ENCODE measurements at places on chromosomes 13 and 19. TPM values are rescaled to one million over a fixed set of nuclear protein-coding genes. Genes with fewer than 3 reads are reported as not detected.

Gene AXL
- 265 TPM for total RNA-seq

Gene CYP4F11
- not detected for total RNA-seq

Gene IQCN
- total RNA-seq, result 6.9 TPM

Gene KLF1
- total RNA-seq, result not detected

Gene ZNF492
- not detected for total RNA-seq

Gene SLITRK5
- 0.08 TPM for total RNA-seq

Gene PSG11
- total RNA-seq, result not detected

Gene ZC3H13
- total RNA-seq, result 44.3 TPM

Gene PRSS57
- total RNA-seq, result not detected

Gene KLF12
- total RNA-seq, result 31.1 TPM

Gene CEACAM3
- not detected for total RNA-seq

Gene ZNF146
- total RNA-seq, result 66.3 TPM

Gene ARL11
- total RNA-seq, result not detected

Gene PRODH2
- not detected for total RNA-seq

- DNase-seq, result no peak
Measured at GRCh38 chr13:60453490-60453889, 56.5 kb downstream of the TDRD3 start.

DNA sequence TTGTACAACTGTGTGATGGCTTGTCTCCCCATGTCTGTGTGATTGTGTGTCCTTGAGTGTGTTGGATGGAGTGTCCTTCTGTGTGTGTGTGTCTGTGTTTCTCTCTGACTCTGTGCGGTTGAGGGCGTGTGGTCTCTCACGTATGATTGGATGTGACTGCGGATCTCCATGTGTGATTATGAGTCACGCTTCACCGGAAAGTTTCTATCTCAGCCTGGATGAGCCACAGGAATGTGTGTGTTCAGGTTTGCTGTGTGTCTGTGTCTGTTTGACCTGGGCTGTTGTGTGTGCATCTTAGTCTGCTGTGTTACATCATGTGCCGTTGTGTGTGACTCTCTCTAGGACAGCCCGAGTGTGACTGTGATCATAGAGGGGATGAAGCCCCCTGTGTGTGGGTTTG, 15.5 kb upstream of the ZNF835 start:
- no peak for DNase-seq

- no peak for DNase-seq
Measured at GRCh38 chr19:18939163-18939562, 1.9 kb downstream of the HOMER3 start.

DNA sequence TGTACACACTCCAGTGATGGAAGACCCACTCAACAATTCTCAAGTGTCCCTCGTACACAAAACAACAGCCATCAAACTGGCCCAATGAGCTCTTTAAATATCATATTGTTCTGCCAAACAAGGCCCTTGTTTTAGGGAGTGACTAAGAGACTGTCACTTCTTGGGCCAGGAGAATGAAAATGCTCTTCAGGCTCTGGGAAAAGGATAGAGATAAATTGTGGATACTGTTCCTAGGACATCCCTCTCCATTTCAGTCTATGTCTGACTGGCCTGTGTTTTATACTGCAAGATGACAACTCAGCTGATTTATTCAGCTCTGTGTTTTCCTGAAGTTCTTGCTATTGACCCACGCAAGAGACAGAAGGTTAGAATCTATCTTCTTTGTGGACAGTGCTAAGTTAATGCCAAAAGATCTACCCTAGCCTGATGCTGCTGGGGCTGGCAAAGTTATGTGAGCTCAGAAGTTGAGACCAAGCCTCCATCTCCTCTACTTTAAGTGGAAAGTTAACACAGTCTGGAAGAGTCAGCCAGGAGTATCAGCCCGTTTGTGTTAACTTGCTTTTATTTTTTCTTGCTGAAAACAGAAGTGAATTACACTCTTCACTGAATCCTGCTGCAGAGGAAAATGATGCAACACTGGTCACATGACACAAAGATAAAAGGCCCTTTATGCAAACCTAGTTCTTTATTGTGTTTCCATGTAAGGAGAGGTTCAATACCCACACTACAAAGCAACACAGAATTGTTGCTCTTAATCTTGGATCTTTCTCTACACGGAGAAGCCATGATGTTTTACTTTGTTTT, 14.6 kb downstream of the FRY start:
- DNase-seq, result no peak

- DNase-seq, result no peak
Measured at GRCh38 chr13:22469452-22469851, 711.3 kb upstream of the SGCG start.

DNA sequence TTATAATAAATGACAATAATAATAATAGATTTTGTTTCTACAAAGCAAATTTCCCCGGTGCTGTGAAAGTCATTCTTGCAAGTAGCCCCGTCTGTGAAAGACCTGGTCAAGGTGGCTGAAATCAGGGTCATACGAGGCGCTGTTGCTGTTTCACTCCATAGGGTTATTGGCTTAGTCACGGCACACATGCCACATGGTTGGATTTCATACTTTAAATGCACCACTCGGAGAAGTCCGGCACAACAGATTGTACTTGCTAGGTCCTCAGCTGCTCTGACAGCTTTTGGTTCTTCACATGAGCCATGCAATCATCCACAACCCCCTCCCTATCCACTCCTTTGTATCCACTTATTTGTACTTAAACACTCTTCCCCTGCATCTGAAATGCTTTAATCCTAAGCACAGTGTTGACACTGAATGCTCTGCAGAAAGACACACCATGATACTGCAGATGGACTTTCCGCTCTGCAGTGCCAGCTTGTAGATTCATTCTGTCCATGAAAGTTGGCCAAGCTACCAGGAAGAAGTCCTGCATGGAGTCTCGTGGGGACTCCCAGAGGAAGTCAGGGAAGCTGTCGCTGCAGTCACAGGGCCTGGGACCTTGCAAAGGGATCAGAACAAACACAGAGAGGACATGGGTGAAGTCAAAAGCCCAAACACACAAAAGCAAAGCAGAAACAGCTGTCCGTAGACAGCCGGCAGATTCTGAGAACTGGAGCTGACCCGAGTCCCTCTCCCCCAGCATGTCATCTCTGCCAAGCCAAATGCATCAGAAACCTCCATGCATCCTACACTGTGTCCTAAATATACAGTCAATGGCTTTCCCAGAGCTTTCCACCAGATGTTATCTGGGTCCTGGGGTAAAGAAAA, 124.6 kb downstream of the COL4A2 start:
- no peak for DNase-seq

GRCh38 chr13:61383111-61383510, 32.5 kb downstream of the PCDH20 start:
- no peak for DNase-seq

- no peak for DNase-seq
Measured at GRCh38 chr13:30895773-30896172, 10.3 kb upstream of the MEDAG start.

- no peak for DNase-seq
Measured at GRCh38 chr19:33813391-33814101, 16.9 kb downstream of the KCTD15 start.

GRCh38 chr13:71712988-71713653, 153.9 kb downstream of the DACH1 start:
- no peak for DNase-seq

- no peak for DNase-seq
Measured at GRCh38 chr13:36536546-36536945, 104.3 kb downstream of the CCNA1 start.

- DNase-seq, result no peak
Measured at GRCh38 chr13:61795580-61795979, 379.9 kb upstream of the PCDH20 start.

DNA sequence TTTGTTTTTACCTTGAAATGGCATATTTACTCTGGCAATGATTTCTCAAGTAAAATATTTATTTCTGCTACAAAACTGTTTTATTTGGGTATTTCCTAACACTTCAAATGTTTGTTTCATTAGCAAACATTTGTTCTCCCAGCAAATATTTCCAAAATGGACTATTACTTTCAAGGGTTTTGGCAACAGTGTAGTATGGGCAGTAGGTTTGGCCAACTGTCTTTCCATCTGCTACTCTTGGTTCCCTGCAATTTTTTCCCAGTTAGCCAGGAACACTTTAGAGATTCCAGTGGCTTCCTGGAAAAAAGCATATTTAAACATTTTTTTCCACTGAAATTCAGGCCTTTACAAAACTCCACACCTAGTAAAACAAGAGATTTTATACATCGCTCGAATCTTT, 466.6 kb downstream of the SLITRK6 start:
- no peak for DNase-seq

- DNase-seq, result no peak
Measured at GRCh38 chr19:35049456-35049855, 7.9 kb downstream of the HPN start.

DNA sequence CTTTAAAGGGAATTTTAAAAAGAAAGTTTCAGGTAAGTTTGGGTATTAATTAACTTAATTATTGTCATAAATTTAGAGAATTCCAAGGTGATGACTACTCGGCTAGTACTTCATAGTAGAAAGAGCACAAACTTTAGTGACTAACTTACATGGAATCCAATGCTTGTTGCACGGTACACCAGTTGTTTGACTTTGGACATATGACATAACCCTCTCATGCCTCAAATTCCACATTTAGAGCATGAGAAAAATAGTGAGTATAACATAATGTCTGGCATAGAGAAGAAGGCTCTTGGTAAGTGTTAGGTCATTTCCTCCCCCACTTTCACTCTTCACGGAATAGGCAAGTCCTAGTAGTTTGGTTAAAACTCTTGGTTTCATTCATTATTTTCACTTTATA, 1249.4 kb upstream of the SLC10A2 start:
- DNase-seq, result no peak

DNA sequence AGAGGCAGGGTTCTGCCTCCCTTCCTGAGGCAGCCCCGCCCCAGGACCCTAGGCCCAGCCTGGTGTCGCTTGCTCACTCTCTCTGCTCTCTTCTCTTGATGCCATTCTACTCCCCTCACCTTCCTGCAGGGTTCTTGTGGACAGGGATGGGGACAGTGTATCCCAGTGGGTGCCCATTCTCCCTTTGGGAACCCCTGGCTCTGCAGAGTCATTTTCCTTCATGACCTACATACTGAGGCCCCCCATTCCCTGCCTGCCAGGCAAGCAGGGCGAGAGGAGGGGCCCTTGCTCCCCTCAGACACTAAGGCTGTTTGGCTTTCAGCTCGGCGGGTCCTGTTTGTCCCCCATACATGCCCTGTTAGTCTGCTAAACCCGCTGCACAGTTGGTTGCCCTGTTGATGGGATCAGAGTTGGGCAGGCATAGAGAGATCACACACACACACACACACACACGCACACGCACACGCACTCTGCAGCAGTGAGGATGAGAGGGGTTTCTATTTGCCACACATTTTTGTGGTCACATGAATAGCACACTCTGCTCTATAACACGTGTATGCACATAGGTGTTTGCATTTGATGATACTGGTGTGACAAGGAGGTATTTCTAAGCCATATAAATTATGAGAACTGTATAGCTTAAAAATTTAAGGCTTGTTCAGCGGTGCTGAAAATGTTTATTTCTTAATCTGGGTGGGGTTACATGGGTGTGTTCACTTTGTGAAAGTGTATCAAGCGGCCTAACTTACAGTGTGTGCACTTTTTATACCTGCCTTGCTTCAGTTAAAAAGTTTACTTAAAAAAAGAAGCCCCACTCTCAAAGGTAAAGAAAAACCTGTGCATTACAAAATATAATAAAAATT, 20.3 kb downstream of the NFIX start:
- DNase-seq, result no peak

- no peak for DNase-seq
Measured at GRCh38 chr19:41955521-41955920, 3.6 kb downstream of the RABAC1 start.

DNA sequence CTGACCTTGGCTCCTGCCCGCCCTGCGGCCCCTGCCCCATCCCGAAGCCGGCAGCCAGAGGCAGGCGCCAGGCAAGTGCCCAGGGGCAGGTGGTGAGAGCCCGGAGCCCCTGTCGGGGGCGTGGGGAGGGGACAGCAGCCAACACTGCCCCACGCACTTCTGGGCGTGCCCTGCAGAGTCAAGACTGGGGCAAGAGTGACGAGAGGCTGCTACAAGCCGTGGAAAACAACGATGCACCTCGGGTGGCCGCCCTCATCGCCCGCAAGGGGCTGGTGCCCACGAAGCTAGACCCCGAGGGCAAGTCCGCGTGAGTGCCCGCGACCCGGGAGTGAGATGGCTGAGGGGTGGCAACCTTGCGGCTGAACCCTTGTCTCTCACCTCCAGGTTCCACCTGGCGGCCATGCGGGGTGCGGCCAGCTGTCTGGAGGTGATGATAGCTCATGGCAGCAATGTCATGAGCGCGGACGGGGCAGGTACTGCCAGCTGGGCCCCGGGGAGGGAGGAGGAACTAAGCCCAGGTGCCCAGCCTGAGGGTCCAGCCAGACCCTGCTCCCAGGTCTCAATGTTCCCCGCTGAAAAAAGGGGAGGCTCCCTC, 17.3 kb downstream of the ANKRD24 start:
- DNase-seq, result no peak

Measured in osteocyte (in vitro differentiated cells).